ENCODE measurements at places on chromosomes 2 and 18.

DNA sequence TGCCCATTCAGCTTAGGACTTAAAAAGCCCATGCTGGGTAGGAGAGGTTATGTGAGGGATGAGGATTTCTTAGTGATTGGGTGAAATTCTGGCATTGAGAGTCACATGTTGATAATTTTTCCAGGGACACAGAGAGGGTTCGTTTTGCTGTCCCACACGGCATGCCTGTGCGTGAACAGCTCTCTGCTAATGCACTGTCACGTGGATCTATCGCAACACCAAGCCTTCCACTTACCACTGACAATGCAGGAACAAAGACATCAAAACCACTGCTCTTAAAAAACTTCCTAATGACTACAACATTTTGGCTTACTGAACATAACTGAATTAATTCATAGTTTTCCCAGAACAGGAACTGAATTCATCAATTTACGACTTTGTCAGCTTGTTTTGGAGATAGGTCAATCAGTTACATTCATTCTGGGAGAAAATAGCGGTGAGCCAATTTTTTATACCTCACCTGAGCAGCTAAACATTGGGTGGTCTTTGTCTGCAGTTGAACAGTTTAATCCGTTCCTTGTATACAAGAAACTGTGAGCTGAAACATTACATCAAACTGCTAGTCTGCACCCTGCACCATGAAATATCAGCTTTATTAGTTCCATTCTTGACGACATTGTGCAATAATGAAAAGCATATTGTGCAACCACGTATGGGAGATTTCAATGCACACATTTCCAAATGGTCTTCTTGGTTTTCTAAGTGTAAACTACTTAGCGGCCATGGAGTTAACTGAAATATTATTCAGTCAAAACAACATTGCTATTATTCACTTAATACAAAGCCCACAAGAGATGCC lies 127.1 kb downstream of the LPIN1 start:
- no peak for DNase-seq

DNA sequence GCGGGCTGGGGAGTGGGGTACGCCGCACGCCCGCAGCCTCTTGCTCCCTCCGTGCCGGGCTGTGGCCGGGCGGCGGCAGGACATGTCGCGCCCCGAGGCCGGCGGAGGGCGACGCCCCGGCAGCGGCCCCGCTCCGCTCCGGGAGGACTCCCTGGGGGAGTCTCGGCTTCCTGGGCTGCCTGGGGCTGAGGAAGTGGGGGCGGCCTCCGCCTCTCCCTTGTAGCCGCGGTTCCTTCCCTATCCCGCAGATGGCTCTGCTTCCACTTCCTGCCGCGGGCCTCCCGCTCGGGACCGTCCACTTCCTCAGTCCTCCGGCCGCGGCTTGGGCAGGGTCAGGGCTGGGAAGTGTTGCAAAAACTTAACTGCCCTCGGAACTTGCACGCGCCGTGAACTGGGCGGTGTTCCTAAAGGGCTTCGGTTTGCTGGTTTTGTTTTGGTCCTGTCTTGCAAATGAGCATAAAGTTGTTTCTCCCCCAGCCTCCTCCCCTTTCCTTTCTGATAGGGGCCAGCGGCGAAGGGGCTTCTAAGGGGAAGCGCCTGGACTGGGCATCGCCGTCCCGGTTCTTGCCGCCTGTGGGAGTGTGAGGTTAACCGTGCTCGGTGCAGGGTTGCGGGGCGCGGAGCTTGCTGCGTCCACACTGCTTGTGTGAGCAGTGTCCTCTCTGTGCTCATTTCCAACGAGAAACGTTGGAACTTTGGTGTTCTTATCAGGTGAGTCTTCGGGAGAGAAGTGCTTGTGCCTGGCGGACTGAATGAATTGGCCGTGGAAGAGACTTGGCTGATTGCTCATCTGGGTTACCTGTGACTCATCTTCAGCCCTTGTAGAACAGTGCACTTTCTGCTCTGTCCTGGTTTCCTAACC lies 600 bp downstream of the RALB start:
- peak; percentile 59 for DNase-seq

DNA sequence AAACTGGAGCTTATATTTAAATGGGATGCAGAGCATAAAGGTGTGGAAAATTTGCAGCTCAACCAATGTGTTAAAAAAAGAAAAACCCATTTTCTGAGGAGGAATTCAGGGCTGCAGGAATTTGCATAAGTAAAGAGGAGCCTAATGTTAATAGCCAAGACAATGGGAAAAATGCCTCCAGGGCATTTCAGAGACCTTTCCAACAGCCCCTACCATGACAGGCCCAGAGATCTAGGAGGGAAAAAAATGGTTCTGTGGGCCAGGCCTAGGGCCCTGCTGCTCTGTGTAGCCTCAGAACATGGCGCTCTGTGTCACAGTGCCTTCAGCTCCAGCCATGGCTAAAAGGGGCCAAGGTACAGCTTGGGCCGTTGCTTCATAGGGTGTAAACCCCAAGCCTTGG lies 719.7 kb upstream of the ACVR2A start:
- DNase-seq, result no peak

DNA sequence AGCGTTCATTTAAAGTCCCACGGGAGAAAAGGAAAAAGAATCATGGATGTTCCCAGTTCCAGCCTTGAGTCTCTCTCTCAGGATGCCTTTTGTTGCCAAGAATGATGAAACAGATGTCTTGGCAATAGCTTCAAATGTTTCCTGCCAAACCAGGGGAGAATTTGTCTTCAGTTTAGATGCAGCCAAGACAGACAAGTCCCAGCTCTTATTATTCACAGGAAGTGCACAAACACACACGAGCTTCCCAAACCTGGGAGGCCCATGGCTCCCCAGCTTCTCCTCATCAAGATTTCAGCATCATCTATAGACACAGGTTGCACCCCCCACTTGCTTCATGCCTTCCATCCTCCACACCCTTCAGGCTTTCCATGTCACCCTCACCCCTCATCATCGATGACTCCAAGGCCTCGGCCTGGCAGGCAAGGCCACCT lies 45.9 kb downstream of the HS1BP3 start:
- DNase-seq, result no peak

- no peak for DNase-seq
These were observed 11.3 kb upstream of the AGXT start for GRCh38 chr2:240857039-240858008.

GRCh38 chr2:8132351-8132831 lies 549.5 kb upstream of the ID2 start:
- peak; percentile 34 for DNase-seq

- DNase-seq, result no peak
These were observed 3.9 kb upstream of the SOS1 start for GRCh38 chr2:39124746-39125057.

Measured in NCI-H1417 (cell line).